ENCODE measurements at places on chromosomes 7 and 10.

DNA sequence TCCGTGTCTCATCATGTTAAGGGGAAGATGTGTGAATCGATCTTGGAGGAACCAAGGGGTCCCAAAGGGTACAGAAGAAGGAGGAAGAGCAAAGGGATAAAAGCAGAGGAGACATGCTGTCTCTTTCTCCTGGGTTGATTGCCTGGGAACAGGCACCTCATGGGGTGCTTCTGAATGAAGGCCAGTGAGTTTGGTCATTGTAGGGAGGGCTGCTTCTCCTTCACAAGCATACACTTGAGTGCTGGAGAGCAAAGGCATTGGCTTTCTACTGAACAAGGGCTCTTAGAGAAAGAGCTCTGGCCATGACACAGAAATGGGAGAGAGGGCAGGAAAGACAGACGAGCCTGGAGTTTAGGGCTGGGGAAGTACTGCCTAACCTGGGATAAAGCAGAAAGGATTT is 146.7 kb upstream of the NPY start:
- DNase-seq = no peak

- DNase-seq = no peak
These were observed 361.3 kb upstream of the AOAH start for GRCh38 chr7:37085600-37085999.

GRCh38 chr10:71595649-71596048 is 123.9 kb downstream of the C10orf105 start:
- DNase-seq = no peak

GRCh38 chr7:138700857-138701536 is at the start of gene SVOPL:
SVOPL (minus strand) TSS chr7:138701362; CDS start chr7:138679045, 22,317 bp downstream.
- DNase-seq = no peak

DNA sequence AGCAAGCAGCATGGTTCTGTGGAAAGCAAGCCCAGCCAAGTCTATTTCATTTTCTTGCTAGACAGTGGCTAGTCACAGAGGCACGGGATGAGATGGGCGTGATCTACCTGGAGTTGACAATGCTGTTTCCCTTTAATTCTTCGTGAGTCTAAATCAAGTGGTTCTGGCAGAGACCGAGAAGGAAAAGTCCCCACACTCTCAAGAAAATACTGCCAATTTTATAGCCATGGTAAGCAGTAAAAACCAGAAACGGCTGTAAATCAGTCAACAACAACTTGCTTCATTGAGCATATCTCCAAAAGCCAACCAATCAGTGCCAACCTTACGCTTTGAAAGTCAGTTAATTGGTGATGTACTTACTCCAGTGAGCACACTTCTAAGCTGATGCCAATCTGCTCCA is 223.4 kb downstream of the SEC23IP start:
- no peak for DNase-seq

GRCh38 chr10:48390933-48391845 is 84.7 kb downstream of the MAPK8 start:
- no peak for DNase-seq

GRCh38 chr10:118977835-118978234 is 51.7 kb upstream of the NANOS1 start:
- no peak for DNase-seq

- DNase-seq = no peak
These were observed 27.9 kb upstream of the DAGLB start for GRCh38 chr7:6475433-6476186.

DNA sequence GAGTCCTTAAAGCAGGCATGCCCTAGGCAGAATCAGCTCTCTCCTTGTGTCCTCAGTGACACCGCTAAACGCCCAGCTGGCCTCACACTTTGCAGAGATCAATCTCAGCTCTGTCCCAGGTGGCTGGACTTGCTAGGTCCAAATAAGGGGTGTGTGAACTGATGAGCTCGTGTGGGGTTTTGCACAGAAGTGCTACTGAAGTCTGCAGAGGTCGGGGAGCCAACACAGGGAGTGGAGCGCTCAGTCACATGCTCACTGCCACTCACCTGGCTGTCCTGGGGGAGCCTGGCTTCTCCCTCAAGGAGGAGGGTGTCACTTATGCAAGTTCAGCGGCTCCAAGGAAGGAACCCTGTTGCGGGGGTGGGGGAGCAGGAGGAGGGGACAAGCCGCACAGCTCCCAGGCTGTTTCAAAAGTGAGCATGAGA is 2.0 kb downstream of the ELN start:
- no peak for DNase-seq

DNA sequence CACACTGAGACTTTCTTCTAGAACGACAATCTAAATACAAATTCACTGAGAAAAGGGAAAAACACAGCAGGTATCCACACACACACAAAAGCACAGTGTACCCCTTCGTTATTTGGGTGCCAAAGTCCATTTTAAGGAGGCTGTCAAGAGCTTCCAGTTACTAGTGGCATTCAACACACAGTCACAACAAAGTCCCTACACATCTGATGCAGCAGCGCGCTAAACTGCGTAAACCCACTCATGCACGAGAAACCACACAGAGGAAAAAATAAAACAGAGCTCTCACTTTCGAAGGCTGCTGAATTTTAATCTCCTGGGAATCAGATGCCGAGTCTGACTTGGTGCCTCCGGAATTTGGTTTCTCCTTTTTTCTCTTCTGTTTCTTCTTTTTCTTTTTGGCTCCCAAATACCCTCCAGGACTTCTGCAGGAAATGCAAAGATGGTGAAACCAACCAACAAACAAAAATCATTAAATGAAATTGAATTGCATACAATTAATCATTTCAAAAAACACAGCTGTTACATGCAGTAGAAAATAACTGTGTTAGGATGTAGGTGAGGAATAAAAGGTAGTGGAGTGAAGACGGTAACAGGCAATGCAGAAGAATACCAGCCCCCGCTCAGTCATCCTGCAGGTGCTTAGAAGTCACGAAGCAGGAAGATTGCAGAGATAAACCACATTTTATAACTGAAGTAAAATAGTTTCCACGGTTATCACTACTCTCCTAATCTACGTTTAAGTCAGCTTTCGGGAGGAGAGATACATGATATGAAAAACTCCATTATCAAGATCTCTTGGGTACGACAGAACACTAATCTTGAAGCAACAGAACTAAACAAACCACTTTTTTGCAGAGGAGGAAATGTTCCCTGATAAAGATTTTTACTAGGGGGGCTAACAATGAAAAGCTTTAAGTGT is 27.1 kb downstream of the NMT2 start:
- DNase-seq = no peak

DNA sequence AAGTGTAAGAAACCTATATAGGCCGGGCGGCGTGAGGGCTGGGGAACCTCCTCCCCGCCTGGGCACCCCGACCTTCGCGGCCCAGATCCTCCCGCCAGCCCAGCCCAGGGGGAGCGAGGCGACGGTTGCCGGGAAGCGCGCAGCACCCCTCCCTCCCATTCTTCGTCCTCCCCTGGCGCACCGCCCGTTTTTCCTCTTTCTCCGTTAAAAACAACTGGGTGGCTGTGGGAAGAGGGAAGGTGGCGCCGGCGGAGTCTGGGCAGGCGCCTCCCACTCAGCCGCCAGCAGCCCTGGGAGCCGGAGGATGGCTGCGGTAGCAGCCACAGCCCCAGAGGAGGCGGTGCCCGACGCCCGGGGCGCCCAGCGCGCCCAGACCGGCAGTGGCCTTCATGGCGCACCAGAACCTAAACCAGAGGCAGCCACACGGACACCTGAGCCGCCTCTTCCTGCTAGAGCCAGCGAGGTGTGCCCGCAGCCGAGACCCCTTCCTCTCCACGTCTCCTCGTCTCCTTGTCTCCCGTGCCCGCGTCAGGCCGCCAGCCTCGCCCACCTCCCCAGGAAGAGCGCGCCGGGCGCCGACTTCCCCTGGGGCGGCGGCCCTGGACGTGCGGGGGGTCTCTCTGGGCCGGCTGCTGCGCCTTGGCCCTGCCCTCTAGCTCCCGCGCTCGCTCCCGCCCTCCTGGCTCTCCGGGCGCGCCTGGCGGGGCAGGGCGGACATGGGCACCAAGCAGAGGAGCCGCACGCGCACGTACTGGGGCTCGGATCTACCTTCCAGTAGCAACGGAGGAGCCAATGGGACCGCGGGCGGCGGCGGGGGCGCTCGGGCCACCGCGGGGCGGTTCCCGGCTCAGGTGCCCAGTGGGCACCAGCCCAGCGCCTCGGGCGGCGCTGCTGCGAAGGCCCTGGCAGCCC is 32.8 kb upstream of the SFTPD start:
- DNase-seq = peak; percentile 77

DNA sequence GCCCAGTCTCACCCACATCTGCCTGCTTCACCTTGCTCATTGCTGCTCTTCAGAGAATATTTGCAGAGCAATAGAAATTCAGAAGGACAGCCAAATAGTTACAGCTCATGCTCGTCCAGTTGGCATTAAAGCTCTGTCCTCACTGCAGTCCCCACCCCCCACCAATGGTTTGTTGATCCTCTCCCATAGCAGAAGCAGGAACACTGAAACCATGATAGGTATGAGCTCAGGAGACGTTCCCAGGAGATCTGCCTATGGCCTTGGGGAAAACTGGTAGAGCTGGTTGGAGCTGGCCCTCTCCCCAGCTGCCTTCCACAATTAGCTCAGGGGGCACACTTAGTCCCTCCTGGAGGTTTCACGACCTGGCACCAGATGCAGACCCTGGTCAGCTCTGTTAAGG is 68.6 kb upstream of the KMT2C start:
- DNase-seq = no peak

- DNase-seq = no peak
These were observed 184.7 kb upstream of the GDF10 start for GRCh38 chr10:47115322-47115721.

GRCh38 chr10:33721509-33721908 is 387.0 kb upstream of the NRP1 start:
- no peak for DNase-seq

- DNase-seq = no peak
These were observed 228.7 kb upstream of the CCDC6 start for GRCh38 chr10:60135020-60135419.

DNA sequence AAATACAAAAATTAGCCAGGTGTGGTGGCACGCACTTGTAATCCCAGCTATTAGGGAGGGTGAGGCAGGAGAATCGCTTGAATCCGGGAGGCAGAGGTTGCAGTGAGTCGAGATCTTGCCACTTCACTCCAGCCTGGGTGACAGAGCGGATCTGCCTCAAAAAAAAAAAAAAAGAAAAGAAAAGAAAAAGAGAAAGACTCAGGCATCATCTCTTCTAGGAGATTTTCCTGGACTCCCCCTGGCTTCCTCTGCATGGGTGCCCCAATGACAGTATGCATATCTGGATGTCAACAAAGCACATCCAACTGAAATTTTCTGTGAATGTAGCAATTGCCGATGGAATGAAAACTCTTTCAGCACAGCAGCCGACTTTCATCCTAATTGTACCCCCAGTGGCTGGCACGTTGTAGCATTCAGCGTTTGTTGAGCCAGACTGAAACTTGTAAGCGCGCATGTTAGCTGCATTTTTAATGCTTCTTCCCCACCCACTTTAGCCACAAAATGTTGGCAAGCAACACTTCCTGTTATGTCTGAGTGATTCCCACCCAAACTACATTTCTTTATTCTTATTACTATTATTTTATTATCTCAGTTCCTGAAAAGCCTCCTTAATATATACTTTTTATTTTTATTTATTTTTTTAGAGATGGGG is 70.2 kb downstream of the PRTFDC1 start:
- DNase-seq = no peak

DNA sequence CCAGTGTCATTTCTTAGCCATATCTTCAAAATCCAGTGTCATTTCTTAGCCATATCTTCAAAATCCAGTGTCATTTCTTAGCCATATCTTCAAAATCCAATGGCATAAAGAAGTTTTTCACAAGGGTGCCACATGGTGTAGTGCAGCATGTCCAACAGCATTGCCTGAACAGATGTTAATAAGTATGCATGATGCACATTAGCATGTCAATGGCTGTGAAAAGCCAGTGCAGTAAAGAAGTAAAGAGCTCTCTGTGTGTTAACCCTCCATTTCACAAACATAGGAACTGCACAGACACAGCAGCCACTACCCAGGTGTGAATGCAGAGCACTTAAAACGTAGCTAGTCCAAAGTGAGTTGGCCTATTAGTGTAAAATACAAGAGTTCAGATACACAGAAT is 89.8 kb downstream of the GNAI1 start:
- DNase-seq = no peak
